ENCODE measurements at places on chromosomes 4 and X.

DNA sequence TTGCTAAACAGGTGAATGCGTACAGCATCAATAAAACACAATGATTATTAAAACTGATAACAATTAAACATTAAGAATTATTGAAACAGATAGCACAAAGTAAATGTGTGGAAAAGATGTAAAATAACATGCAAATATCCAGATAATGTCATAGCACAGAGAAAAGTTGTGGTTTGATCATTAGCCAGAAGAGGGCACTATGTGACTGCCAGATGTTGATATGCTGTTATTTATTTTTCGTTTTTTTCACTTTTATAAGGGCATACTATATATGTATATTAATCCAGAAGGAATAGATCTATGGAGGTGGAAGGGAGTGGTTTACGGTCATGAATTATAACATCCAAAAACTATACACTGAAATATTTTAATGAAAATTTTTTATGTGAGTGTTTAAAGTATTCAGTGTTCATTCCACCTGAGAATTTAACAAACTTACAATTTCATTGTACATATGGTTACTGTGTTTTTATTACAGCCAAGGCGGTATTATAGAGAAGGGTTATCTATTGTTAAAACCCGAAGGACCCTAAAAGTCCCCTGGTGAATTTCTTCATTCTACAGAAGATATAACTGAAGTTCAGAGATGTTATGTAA is 211.9 kb upstream of the UGT8 start:
- DNase-seq = peak; percentile 46

DNA sequence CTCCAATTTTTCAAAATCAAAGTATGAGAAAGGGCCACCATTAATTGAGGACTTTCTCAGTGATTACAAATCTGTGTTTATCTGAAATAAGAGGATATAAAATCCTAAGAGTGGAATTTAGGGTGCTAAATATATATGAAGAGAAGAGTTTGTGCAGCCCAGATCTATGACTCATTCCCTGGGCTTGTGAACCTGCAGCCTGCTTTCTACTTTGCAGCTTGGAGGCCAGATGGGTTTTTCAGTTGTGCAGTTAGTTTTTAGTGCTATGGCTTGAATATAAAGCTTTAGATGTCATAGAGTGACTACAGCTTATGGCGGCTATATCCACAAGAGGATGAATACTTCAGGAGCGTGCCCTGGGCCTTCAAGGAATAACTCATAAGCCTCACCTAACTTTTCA is 1391.1 kb downstream of the FSTL5 start:
- DNase-seq = no peak

GRCh38 chr4:147714575-147715401 is 17.1 kb upstream of the ARHGAP10 start:
- DNase-seq = peak; percentile 95

- peak; percentile 3 for DNase-seq
These were observed 103.8 kb upstream of the PPP3CA start for GRCh38 chr4:101451086-101451485.

- DNase-seq = no peak
These were observed 142.0 kb downstream of the COL25A1 start for GRCh38 chr4:109160494-109160893.

- no peak for DNase-seq
These were observed 130.8 kb downstream of the HMX1 start for GRCh38 chr4:8740666-8741395.

DNA sequence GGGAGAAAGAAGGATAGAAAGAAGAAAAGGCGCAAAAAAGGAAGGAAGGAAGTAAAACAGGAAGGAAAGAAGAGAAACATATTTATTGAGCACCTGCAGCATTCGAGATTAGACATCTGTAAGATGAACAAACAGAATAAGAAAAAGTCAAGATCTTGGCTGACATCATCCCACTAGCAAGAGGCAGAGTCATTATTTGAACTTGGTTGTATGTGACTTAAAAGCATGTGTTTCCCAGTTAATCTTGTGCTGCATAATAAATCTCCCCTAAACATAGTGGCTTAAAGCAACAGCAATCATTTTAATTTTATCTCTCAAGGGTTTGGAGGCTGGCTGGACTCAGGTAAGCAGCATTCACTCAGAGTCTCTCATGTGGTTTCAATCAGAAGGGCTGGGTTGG is 38.5 kb upstream of the COX7B2 start:
- DNase-seq = no peak

DNA sequence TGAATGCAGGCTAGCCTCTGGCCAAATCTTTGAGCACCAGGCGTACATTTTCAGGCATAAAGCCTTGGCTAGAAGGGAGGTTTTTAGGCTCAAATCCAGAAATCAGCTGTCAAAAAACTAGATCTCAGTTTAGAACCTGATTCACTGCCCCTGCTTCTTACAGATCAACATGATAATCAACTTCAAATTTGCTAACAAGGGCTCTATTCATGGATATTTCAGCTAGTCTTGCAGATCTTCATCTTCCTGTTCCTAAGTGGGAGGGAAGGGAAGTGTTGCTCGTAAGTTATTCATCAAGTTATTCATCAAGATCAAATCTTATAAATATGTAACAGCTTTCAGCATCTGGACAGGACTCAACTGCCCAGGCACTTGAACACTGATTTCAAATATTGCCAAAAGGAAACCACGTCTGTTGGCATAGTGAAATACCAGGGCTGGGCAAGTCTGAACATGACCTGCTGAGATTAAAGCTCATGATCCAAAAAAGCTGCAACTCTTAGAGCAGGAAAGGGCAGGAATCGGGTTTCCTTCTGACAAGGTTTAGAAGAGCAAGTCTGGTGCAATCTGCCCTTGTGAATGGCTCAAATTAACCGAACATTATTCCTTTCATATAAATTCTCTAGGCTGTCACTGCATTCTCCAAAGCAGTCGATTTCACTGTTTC is 200.3 kb downstream of the PDGFC start:
- peak; percentile 93 for DNase-seq

DNA sequence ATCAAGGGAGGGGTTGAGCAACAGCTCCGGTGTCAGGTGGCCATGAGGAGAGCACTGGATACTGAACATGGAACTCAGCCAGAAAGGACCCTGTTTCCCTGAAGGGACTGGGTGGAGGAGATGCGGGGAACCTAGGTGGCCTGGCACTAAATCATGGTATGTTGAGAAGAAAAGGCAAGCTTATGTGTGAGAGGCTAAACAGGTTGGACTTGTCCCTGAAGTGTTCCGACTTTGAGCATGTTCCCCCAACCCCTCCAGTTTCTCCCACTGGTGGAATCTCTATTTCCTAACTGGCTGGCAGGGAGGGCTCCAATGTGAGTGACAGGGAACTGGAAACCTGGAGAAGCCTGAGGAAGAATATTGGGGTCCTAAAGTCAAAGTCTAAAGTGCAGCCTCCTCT is 69.5 kb downstream of the PLAC1 start:
- DNase-seq = no peak

- peak; percentile 25 for DNase-seq
These were observed at the start of gene SLC49A3 for GRCh38 chr4:688854-689681. Gene SLC49A3 (minus strand): TSS chr4:689151. CDS start chr4:689127, 24 bp downstream.

- no peak for DNase-seq
These were observed 667.4 kb upstream of the NDST4 start for GRCh38 chr4:115780835-115781234.

GRCh38 chrX:153775293-153776119 is 5.3 kb upstream of the SRPK3 start:
- no peak for DNase-seq

DNA sequence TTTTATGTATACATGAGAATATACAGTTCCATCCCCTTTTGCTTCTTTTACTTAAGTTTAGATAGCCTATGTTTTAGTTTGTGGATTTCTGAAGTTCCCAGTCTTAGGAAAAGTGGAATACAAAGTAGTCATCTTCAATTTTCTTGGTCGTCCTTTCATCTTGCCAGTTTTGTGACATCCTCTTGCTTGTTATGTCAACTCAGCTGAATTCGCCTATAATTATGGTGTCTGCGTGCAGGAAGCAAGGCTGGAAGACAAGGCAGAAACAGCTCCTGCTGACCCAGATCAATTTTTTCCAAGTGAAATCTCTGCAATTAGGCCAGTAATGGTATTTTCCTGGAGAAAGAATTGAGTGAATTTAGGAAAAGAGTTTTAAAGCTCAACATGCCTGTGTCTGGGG is 28.1 kb upstream of the NYX start:
- DNase-seq = no peak

GRCh38 chr4:107896158-107896645 is 35.1 kb upstream of the CYP2U1 start:
- DNase-seq = peak; percentile 94

DNA sequence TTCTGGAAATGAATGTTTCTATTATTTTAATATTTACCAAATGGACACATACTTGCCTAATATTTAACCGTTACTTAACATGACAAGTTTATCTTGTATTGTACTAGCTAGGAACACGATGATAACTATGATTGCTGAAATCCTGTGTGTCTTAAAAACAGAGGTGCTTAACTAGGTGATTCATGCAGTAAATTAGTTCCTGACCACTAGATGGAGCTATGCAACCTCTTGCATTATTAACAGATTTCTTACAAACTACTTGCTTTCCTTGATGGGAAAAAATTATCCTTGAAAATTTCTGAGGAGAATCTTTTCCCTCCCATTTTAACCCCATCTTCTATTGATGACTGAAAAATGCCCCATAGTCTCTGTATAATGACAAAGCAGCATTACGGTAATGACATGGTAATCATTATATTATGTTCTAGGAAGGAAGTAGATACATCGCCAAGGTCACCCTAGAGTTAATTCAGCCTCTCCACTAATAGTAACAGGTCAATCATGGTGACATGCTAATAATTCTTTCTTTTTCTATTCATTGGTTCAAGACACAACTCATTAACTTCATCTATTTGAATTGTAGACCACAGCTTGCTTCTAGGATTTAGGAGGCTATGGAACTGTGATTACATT is 844.2 kb downstream of the RAPGEF2 start:
- DNase-seq = peak; percentile 59

DNA sequence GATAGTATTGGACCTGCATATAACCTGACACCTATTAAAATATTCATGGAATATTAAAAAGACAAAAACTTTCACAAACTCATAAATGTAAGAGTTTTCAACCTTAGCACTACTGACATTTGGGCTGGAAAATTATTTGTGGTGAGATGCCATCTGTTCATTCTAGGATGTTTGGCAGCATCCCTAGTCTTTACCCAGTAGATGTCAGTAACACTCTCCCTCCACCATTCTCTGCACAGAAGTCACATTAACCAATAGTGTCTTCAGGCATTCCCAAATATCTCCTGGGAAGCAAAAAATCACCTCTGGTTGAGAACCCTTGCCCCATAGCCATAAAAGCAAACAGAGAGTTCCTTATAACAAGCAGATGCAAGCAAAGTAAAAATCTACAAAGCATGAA is 41.4 kb upstream of the NDST4 start:
- DNase-seq = peak; percentile 58

DNA sequence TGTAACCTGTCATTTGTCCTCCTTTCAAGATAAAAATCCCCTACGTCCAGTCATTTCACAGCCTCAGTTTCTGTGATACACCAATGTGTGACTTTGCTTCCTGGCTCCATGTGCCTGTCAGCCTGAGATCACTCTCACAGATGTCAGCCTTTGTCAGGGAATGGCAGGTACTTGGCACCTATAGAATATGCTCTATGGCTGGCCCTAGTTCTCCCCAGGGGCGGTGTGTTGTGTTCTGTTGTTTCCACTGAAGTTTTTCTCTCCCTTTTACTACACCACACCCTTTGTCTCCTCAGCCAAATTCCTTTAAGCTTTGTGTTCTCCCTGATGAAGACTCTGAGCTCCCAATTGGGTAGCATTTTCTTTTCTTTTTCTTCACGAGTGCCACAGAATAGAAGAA is 81.7 kb downstream of the ALPK1 start:
- DNase-seq = no peak

DNA sequence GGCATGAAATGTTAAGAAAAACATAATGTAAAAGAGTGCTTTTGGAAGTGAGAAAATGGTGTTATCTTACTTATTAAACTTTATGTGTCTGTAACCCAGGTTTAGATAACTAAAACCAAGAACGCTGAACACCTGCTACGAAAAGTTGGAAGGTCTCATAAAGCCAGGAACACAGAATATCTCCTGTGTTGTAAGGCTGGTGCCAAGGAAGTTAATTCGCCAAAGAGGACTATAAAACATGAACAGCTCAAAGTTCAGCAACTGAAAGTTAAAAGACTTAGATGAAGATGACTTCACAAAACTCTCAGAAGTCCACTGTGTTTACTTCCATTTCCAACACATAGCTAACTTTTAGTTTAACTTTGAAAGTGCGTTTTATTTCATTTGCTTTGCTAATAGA is 54.3 kb downstream of the GPRIN3 start:
- no peak for DNase-seq

GRCh38 chr4:152979731-152980330 is 43.7 kb downstream of the FHDC1 start:
- DNase-seq = no peak

Measured in AG10803 (cell line).